ENCODE measurements at places on chromosomes 5 and 9.

DNA sequence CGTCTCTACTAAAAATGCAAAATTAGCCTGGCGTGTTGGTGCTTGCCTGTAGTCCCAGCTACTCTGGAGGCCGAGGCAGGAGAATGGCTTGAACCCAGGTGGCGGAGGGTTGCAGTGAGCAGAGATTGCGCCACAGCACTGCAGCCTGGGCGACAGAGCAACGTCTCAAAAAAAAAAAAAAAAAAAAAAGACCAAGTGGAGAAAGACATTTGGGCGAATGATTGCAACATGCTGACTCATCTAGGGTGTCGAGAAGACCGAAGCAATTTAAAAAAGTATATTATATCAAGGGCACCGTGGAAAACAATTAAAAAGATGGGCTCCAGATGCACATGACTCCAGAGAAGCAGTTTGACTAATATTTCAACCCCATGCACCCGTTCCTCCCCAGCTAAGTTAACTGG lies 9.2 kb downstream of the KLF4 start:
- DNase-seq, result no peak

DNA sequence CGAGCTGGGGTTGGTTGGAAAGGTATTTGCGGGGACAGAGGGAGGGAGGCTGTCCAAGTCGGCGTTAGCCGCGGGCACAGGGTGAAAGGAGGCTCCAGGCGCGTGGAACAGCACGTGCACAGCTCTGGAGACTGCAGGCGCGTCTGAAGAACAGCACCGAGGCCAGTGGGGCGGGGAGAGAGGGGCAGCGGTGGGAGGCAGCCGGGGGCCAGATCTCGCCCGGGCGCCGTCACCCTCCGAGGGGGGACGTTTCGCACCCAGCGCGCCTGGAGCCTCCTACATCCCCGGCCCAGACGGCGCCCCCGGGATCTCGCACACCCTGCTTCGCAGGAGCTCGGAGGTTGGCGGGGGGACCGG lies 79.6 kb downstream of the NTNG2 start:
- no peak for DNase-seq

DNA sequence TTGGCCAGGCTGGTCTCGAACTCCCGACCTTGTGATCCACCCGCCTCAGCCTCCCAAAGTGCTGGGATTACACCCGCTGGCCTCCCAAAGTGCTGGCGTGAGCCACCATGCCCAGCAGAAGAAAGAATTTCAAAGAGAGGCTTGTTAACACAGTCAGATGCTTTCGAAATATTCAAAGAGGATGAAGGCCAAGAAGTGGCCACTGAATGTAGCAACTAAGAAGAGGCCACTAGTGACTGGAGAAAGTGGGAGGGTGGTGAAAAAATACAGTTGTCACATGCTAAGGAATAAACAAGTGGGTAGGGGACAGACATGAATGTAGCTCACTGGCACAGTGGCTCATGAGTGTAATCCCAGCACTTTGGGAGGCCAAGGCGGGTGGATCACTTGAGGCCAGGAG lies 13.0 kb upstream of the TPM2 start:
- no peak for DNase-seq

DNA sequence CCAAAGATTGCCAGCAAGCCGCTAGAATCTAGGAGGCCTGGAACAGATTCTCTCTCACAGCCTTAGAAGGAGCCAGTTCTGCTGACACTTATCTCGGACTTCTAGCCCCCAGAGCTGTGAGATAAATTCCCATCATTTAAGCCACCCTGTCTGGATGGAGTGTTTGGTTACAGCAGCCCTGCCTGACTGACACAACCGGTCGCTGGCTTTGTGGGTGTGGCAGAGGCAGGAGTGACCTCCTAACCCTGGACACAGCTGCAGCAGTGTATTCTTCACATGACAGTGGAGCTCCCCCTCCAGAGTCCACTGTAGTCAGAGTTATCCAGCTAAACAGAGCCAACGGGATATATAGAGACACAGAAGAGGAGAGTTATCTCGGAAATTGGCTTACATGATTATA lies 21.2 kb upstream of the IL17B start:
- DNase-seq, result no peak

DNA sequence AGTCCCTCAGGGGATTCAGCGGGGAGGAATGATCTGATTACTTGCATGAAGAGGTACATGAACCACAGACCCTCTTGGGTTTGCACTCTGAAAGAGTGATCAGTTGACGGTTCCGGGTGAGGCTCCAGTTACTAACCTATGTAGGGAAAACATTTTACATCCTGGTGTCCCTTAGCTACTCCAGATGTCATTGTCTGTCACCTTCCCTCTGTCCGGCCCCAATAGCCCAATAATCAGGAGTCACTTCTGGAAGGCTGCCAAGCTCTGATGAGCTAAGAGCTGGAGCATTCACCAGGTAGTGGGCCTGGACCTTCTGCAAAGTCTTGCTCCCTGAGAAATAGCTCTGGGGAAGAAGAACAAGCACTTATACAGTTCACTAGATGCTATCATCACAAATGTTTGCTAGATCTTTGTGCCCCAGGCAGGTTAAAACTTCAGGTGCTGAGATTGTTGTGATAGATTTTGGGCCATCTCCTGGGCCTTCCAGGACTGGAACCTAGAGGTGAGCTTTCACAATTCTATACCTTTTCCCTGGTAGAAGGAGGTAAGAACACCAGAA lies 64.5 kb downstream of the ENTREP1 start:
- no peak for DNase-seq

GRCh38 chr5:149863830-149864229 lies 80.8 kb downstream of the PDE6A start:
- no peak for DNase-seq

DNA sequence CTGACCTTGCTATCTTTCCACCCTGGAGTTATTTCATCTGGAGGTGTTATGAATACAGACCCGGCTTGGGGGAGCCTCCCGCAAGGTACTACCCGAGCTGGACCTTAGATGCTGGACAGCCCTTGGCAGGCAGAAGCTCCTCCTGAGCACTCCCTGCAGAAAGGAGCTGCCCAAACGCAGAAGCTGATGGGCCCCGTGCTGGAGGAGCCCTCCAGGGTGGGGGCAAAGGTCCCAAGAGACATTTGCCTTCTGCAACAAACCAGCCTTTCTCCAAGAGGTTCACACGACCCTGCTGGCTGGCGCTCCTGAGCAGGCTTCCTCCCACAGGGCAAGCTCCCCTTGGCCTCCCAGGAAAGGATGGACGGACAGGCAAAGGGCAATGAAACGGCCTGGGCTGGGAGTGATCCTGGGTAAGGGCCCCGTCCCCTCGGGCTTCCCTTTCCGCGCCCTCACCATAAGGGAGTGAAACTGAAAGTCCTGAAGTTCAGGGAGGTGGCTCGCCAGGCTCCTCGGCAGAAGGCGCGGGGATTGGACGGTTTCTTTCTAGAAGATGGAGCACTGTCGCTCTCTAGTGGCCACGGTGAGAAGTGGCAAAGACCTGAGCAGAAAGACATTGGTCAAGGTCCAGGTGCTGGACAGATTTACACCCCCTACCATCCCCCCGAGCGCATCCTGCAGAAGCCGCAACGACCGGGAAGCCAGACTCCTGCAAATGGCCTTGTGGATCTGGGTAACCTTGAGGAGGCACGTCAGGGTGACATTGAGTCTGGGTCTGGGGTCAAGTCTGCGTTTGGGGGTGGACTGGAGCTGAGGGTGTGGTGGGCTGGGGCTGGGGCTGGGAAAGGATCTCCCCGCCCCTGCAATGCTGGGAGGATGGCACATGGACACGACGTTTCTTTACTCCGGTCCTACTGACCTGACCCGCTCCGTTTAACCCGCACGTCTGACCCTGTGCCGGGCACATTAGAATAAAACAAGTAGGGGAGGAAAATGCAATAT lies 56.4 kb downstream of the NEURL1B start:
- peak; percentile 73 for DNase-seq

DNA sequence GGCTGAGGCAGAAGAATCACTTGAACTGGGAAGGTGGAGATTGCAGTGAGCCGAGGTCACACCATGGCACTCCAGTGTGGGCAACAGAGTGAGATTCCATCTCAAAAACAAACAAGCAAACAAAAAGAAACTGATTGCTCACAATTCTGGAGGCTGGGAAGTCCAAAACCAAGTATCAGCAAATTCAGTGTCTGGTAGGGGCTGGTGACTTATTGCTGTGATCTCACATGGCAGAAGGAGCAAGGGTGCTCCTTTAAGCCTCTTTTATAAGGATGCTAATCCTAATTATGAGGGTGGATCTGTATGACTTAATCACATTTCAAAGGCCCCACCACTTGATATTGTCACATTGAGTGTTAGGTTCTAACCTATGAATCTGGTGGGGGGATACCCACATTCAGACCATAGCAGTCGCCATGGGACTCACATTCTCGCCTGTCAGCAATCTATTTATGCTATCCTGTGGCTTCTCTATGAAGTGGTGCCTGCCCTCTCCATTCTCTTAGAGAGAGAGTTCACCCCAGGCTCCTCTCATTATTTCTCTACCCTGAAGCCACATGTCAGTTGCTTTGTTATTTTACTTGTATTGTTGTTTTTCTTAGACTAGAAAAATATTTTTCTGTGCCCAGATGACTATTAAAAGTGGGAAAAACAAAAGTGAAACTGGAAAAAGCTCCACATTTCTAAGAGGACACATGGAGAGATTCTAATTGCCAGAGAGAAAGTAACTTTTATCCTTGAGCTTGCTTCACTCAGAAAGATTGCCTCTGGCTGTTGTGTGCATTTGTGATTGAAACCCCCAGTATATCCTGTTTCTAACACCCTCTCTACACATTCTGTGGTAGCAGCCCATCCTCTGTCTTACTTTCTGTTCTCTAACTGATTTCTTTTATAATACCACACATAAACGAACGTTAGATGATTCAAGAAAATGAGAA lies 18.8 kb upstream of the PRLR start:
- DNase-seq, result no peak

- no peak for DNase-seq
These were observed 82.5 kb downstream of the NFIB start for GRCh38 chr9:14231196-14231990.

DNA sequence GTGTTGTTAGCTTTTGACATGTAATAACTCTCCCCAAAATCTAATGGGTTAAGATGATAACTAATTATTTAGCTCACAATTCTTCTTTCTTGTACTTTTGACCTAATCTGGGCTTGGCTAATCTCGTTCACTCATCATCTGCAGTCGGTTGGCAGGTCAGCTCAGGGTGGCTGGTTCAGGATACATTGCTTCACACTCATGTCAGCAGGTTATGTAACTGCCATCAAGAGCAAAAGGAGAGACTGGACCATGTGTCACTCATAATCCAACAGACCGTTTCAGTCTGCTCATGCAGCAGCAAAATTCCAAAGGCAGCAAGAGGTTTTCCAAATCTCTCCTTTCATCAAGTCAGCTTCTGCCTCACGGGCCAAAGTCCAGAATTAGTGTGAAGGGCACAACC lies 998.4 kb upstream of the CTNND2 start:
- DNase-seq, result no peak

DNA sequence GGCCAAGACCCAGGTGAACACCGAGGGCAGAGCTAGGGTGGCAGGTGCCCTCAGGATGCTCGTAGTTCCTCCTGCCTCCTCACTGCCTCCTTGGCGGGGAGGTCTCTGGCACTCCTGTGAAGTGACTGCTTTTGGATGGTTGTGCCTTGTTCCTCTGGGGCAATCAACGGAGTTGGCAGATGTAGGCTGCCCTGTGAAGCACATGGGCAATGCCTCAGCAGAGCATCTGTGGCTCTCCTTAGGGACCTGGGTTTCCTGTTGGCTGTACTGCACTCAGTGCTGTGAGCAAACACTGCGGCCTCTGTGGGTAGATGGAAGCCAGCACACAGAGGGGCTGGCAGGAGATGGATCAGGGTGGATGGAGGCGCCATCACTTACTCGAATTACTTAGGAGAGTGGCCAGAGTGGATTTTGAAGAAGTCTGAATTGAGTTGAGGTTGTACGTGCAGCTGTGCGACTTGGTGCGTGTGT lies 71.4 kb upstream of the COL5A1 start:
- no peak for DNase-seq

DNA sequence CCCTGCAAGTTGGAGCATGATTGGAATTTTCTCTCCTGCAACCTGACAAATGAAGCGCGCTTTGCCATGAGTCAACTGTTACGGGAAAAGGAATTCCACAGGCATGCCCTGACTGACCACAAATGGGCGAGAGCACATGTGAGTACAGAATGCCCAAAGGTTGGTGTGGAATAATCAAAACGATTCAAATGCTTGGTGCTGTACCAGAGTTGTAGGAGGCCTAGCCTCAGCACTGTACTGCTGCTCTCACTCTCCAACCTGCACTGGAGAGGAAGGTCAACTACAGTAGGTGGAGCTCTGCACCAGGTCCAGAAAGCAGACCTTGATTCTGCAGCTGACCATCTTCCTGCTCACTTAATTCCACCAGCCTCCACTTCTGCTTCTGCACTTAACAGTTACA lies 406.9 kb upstream of the ACTBL2 start:
- no peak for DNase-seq

DNA sequence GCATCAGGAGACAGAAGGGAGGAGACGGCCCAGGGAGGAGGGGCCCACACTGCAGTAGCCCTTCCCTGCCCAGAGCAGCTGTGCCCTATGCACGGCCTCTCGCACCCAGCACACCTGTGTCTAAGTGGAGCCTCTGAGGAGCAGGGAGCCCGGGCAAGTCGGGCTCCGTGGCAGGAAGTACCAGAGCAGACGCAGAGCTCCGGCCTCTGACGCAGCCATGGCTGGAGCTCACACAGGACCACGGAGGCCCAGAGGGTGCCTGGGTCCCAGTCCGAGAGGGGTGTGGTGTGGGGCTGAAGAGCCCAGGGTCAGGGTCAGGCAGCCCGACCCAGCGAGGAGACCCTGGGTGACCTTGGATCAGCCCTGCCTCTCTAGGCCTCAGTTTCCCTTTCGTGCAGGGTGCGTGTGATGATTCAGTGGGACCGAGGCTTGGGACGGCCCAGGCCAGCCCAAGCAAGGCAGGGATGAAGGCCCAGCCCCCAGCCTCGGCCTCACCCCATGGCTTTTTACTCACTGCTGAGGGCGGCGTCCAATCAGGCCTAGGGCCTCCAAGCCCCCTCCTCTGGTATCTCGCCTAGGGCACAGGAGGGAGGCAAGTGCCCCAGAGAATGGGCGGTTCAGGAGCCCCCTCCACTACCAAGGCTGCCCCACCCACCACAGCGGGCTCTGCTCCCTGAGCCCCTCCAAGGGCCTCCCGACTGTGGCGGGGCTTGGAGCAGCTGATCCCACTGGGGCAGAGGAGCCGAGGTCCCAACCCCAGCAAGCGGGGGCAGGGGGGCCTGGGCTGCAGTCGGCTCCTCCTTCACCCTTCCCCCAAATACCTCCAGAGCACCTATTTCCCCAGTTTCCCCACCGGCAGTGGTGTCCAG lies 4.3 kb upstream of the AGPAT2 start:
- DNase-seq, result no peak

DNA sequence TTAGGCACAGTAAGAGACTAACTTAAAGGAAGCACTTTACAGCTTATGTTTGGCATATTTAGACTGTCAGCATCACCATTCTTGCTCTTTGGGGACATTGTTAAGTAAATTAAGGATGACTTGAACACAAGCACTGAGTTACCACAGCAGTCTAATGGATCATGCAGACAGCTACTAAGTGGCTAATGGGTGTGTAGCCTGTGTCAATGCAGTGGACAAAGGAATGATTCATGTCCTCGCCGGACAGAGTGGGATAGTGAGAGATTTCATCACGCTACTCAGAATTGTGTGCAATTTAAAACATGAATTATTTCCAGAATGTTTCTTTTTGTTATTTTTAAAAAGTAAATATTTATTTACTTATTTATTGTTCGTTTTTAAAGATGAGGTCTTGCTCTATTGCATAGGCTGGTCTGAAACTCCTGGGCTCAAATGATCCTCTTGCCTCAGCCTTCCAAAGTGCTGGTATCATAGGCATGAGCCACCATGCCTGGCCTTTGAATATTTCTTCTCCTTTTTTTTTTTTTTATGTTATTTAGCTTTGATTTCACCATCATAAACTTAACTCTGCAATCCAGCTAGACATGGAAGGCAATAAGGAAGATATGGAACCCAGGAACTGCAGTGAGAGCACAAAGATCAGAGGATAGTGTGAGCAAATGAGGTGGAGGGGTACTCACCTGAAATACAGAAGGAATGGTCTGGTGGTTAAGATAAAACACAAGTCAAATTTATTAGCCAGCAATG lies 53.0 kb upstream of the KLF4 start:
- DNase-seq, result no peak

All from GM18507 (cell line).